ENCODE measurements at places on chromosomes 4 and X. TPM values are rescaled to one million over a fixed set of nuclear protein-coding genes. Genes with fewer than 3 reads are reported as not detected.

GDI1 gene
- total RNA-seq, result 68.1 TPM

DNA sequence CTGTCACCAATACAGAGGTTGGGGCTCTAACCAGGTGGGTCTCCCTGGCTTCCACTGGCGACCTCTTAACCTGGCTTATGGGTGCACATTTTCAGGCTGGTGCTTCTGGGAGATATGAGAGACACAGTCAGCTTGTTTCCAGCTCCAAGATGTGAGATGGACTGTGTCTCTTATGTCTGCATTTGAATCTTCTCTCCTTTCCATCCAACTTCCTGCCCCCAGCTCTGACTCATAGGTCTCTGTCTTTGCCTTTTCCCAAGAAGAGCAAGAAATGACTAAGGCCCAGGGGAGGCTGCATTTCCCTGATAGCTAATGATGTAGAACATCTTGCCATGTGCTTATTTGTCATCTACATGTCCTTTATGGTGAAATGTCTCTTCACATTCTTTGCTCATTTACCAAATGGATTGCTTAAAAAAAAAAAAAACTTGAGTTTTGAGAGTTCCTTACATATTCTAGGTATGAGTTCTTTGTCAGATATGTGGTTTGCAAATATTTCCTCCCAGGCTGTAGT lies 3.2 kb upstream of the UXT start:
- no peak for DNase-seq

- DNase-seq, result no peak
Observed at GRCh38 chr4:185520119-185520518, 15.2 kb downstream of the PDLIM3 start.

DNA sequence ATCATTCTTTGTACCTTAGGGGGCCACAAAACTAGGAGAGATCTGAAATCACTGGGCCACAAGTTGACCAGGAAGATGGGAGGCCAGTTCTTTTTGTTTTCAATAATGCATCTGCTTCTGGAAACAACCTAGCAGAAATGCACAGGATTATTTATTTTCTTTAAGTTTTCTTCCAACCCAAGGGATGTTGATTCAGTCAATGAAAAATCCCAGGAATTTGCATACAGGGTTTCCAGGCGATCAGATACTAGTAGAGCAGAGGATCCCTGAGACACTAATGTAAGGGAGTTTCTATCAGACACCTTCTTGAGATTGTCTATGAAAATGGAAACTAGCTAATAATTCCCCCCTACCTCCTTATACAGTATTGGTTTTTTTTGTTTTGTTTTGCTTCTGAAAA lies 7.4 kb downstream of the ATOH1 start:
- DNase-seq, result no peak

- no peak for DNase-seq
Observed at GRCh38 chrX:6175914-6176313, 52.8 kb downstream of the NLGN4X start.

GRCh38 chr4:5266991-5267390 lies 215.7 kb downstream of the STK32B start:
- DNase-seq, result no peak

All from mucosa of descending colon (tissue), 3 donors.